Stimulated activated CD4-positive, alpha-beta T cell treated with anti-CD3 and anti-CD28 coated beads, Interleukin-4, amount 100 ng/mL, for 1 hour (primary cell): ENCODE measurements at places on chromosomes 16 and 17.
A peak's percentile ranks its signal among the peaks of the same experiment; 100 is the strongest.

DNA sequence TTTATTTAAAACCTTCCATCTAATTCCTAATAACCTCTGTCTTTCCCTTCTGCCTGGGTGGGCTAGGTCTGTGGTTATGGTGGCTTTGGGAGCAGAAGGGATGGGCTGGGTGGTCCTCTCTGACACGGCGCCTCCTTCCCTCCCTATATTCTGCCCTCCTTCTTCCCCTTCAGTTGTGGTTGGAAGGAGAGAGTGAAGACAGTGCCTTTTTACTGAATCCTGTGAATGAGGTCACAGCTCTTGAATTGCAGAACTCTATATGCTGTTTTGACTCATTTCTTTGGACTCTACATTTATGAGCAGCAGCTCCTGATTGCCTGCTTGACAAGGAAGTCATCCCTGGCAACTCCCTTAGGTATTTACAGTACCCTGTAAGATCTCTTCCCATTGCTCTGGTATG, 256.0 kb upstream of the ELAC2 start:
- no peak for DNase-seq

GRCh38 chr17:14752011-14752410, 451.1 kb downstream of the HS3ST3B1 start:
- DNase-seq = no peak

DNA sequence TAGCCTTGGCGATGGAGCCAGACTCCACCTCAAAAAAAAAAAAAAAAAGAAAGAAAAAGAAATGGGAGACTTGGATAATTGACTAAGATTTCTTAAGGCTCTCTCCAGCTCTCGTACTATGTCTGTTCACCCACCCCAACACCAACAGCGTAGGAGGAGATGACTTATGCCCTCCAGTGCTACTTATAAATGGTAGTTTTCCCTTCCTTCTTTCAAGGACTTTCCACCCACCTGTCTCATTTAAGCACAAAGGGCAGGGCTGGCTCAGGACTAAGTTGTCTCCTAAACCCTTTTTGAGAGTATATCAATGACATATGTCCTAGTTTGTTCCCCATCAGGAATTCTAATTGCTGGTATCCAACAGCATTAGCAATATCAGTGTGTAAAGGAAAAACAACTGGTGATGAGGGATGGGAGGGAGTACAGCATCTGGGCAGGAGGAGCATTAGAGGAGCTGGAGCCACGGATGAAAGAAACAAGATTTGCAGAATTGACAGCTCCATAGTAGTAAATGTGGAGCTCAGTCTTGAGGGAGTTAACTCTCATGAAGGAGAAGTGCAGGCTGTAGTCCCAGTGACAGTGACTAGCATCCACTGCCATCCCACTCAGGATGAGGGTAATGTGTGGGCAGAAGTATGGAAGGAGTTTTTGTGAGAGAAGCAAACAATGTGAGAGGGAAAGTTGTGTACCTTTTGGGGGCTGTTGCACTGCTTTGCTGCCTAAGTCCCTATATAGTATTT, 17.2 kb downstream of the UBE2Z start:
- no peak for DNase-seq

DNA sequence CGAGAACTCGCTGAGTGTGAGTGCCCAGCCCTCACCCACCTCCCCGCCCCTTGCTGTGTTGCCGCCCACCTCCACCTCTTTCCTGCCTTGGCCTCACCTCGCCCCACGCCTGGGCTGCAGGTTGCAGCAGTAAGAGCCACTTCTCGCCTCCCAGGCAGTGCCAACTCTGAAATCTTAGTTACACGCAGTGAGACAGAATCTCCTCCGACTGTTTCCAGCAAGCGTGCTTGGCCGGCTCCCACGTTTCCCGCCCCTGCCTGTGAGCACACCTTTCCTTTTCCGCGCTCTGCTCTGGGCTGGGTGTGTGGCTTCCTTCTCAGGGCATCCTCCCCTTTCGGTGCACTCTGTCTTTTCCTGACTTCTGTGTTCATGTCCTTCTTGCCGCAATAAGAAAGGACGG, 5.7 kb downstream of the ENGASE start:
- no peak for DNase-seq

DNA sequence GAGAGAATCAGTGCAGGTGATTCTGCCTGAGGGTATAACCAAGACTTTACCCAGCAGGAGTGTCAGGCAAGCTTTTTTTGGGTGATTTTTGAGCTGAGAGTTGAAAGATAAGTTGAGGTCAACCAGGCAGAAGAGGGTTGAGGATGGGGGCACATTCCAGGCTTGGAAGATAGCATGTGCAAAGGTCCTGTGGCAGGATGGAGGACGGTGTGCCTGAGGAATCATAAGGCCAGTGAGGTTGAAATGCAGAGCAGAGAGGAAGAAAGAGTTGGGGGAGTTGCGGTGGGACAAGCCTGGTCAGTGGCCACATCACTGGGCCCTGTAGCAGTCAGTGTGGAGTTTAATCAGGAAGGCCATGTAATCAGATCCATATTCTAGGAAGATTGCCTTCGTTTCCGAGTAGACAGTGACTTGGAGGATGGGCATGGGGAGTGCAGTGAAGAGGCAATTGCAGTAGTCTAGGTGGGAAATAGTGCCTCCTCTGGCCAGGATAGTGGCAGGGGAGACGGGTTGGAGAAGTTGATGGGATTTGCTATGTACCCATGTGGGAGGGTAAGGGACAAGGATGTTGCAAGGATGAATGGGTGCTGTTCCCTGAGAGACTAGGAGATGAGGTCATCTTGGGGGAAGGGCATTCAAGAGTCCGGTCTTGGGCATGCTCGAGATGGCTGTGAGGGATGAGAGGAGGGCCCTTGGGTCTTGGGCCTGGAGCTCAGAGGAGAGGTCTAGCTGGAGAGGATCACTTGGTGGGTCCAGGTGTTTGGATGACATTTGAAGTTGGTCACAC, 3.9 kb downstream of the PLEKHG4 start:
- no peak for DNase-seq

DNA sequence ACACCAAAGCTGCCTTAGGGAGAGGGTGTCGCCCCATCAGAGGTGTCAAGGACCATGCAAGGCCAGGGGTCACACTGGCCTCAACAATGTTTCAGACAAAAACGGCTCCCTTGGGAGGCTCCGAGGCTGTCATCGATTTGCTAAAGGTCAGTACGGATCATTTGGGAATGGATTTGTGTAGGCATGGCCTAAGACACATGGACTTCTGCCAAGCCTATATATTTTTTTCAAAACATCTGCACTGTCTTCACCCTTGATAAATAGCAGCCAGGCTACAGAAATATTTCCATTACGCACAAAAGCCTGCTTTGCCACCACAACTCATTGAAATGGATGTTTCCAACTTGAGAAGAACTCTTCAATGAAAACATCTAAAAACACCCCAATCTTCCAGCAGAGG, 10.3 kb downstream of the CUEDC1 start:
- no peak for DNase-seq

GRCh38 chr16:83227336-83227735, 580.4 kb upstream of the HSBP1 start:
- DNase-seq = no peak

DNA sequence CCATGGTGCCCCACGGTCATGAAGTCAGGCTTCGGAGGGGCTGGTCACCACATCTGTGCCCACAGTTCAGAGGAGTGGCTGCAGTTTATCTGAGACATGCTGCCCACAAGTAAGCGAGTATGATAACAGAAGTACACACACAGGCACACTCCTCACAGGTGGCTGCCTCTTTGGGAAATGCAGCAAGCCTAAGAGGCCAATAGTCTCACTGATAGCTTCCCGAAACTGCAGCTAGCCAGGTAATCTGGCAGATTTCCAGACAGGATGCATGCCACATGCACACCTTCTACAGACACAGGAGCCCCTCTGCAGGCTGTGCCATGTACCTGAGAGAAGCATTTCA, 12.6 kb upstream of the GFOD2 start:
- no peak for DNase-seq

DNA sequence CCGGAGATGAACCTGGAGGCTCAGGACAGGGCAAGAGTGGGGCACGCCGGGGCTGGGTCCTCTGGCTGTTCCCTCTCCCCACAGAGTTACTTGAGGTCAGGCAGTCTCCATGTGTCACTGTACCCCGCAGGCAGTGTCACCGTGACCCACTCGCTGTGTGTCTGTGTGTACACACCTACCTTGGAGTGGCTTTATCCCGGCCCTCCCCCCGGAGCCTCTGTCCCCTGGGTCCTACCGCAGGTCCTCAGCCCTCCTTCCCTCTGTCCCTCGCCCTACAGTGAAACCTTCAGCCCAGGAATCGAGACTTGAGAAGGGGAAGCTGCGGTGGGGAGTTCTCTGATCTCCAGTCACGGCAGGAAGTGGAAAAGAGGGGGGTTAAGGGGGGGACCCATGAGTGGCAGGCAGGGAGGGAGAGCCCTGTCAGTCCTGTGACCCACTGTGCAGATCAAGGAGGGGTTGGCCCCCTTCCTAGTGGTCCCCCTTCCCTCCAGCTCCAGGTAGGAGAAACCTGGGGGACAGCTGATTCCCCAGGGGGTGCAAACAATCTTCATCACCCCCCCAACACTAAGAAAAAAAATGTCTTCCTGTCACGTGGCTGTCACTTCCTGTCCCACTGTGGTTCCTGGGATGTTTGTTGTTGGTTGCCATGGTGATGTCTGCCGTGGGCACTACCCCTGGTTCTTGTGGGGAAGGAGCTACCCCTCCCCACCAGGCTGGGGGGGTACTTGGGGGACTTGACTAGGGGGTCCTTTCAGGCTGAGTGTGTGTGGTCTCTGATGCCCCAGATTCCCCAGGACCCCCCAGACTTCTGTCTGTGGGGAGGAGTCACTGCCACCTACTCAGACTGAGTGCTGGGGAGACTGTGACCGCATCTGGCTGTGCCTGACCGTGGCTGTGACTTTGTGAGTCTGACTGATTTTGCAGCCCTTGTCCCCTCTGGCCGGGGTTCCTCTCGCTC, 13.7 kb downstream of the RARA start:
- peak; percentile 68 for DNase-seq

GRCh38 chr16:90077240-90077756, at the start of gene PRDM7:
Gene PRDM7, minus strand, starts transcription at chr16:90077331. Its CDS starts 1,421 bp downstream, at chr16:90075910.
- DNase-seq = peak; percentile 97

DNA sequence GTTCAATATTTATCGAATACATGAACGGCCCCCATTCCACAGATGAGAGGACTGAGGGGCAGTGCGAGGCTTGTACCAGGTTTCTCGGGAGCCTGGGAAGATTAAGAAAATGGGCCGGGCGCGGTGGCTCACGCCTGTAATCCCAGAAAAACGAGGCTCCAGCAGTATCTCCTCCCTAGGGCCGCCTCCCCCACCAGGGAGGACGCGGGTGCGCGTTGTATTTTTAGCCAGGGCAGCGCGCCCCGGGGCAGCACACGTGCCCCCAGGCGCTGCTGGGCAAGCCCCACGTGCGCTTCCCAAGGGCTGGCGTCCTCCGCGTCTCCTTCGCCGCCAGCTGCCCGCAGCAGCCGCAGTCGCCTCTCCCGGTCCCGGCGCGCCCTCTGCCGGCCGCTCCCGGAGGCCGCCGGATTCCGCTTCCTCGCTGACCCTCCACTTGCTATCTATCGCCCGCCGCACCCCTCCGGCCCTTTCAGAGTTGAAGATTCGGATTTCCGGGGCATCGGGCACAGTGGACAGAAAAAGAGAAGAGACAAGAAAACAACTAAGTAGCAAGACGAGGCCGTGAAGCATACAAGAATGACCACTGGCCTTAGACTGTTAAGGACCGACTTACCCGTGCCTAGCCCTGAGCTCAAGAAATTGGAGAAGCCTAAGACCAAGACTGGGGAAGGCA, 1.9 kb upstream of the YBX2 start:
- peak; percentile 71 for DNase-seq

DNA sequence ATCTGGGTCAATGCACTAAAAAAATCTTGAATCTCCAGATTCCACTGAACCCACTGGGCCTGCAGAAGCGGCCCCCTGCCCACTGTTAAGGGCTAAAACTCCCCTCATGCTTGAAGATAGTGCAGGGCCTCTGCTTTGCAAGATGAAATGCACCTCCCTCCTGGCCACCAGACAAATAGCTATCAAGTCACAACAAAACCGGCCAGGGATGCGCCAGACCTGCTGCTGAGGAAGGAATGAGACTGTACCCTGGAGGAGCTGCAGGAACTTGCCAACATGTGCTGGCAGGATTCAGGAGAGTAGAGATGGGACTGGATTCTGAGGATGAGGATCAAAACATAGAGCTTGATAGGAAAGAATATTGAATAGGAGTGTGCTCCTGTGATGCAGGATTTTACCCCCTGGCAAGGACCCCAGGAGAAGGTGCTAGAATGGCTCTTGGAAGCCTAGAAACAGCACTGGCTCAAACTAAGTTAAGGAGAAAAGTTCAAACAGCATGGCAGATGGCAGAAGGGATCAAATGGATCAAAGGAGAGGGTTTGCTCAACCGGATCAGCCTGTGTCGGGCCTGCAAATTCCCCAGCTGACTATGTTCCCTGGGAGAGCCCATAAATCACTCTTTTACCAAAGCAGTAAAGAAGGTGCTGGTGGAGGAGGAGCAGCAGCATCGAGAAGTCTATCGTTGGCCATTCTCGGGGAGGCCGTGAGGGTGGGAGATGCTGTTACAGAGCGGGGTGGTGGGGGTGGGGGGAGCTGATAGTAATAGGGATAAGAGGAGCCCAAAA, 27.2 kb upstream of the XYLT2 start:
- DNase-seq = no peak

GRCh38 chr17:53088481-53088880, 734.2 kb upstream of the KIF2B start:
- no peak for DNase-seq

DNA sequence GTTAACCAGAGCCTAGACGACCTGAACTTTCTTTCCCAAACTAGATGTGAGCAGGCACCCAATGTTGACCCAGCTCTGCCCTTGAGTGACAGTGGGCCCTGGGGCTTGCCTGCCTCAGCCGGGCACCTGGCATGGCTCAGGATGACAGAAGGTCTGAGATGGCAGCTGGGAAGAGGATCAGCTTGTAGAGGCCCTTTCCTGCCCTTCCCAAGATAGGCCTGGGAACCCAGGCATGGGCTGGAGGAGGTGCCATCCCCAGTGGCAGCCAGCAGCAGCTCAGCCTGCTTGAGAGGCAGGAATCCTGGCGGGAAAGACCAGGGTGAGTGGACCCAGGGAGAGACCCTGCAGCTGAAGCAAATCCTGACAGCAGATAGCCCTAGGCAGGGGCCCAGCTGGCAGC, 59.1 kb downstream of the PIPOX start:
- DNase-seq = no peak

DNA sequence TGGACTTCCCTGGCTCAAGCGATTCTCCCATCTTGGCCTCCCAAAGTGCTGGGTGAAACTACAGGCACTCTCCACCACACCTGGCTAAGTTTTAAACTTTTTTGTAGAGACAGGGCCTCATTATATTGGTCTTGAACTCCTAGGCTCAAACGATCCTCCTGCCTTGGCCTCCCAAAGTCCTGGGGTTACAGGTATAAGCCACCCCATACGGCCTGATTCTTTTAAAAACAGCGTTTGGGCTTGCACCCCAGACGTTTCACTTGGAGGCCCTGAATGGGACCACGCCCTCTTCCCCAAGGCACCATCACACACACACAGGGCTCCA, 29.4 kb upstream of the GINS2 start:
- no peak for DNase-seq
